CD4-positive, alpha-beta memory T cell (primary cell): ENCODE measurements at places on chromosomes 1 and 21. TPM values are rescaled to one million over a fixed set of nuclear protein-coding genes. Genes with fewer than 3 reads are reported as not detected.

Gene RNU1-1
- 3,010 TPM for total RNA-seq

Gene OLFML2B
- total RNA-seq: 0.36 TPM

Gene FOXO6
- total RNA-seq: not detected

Gene SLC2A5
- not detected for total RNA-seq

Gene SHE
- total RNA-seq: not detected

Gene DNAJC28
- total RNA-seq: 1.6 TPM

Gene FHAD1
- total RNA-seq: not detected

Gene BPNT1
- total RNA-seq: 11.4 TPM

Gene SYPL2
- total RNA-seq: not detected

Gene DNAH14
- not detected for total RNA-seq

Gene CFAP107
- not detected for total RNA-seq

GRCh38 chr1:21294266-21294989 lies 4.2 kb upstream of the ECE1 start:
- H3K27me3 ChIP-seq: no peaks in the 10 kb centered on the region
- H3K4me3 ChIP-seq: peak overlapping the region; percentile 79
- peak; percentile 99 for DNase-seq
- H3K36me3 ChIP-seq: no peaks in the 10 kb centered on the region

GRCh38 chr1:21670059-21670881 lies 1.1 kb upstream of the RAP1GAP start:
- no peaks in the 10 kb centered on the region for H3K36me3 ChIP-seq
- H3K27me3 ChIP-seq: peaks cover 9% of the 10 kb centered on the region
- no peak for DNase-seq
- no peak overlapping the region for H3K27ac ChIP-seq
- H3K4me1 ChIP-seq: peaks cover 15% of the 10 kb centered on the region
- peak overlapping the region; percentile 42 for H3K4me3 ChIP-seq

DNA sequence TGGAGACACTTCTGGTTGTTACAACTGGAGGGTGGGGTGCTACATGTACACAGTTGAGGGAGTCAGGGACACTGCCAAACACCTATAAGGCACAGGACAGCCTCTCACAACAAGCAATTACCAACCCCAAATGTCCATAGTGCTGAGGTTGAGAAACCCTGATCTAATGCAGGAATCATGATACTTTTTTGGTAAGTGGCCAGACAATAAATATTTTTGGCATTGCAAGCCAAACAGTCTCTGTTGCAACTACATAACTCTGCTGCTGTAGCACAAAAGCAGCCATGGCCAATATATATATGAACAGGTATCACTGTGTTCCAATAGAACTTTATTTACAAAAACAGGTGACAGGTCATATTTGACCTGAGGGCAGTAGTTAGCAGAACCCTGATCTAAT lies 177.5 kb downstream of the ASTN1 start:
- no peak overlapping the region for H3K27ac ChIP-seq
- no peaks in the 10 kb centered on the region for H3K36me3 ChIP-seq

DNA sequence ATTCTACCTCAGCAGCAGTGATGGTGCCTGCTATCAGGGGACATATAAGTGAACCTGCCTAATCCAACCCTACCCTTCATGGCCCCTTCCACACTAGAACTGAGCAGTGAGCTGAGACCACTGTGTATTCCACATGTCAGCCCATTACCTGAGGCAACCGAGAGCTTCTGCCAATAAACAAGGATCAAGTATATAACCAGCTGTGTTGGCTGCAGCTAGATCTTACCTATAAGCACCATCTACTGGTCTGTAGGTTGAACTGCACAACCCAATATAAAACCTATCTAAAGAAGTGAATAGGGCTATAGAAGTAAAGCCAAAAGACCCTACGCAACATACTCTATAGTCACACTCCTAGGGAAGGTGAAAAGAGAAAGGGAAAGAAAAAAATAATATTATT lies 376.9 kb downstream of the HHIPL2 start:
- DNase-seq: no peak
- no peak overlapping the region for H3K4me3 ChIP-seq
- no peak overlapping the region for H3K27ac ChIP-seq
- H3K27me3 ChIP-seq: no peaks in the 10 kb centered on the region
- no peaks in the 10 kb centered on the region for H3K4me1 ChIP-seq

DNA sequence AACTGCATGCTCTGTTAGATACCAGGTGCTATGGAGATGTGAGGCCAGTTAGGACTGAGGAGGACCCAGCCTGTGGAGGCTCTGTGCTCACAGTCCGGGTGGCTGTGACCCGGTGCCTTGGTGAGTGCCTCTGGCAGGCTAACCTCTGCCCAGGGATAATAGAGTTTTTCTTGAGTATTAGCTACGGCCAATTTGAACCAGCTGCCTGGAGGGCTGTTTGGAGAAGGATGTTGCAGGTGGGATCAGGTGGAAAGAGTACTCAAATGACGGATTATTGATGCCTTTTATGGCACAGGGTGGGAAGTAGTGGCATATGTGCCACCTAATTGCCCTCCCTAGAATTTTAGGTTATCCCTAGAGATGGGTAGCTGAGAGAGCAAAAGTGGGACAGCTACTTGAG lies 182.7 kb downstream of the GRIK3 start:
- H3K4me3 ChIP-seq: no peak overlapping the region
- H3K36me3 ChIP-seq: no peaks in the 10 kb centered on the region
- H3K27ac ChIP-seq: no peak overlapping the region
- H3K27me3 ChIP-seq: peaks cover 4% of the 10 kb centered on the region
- DNase-seq: no peak

DNA sequence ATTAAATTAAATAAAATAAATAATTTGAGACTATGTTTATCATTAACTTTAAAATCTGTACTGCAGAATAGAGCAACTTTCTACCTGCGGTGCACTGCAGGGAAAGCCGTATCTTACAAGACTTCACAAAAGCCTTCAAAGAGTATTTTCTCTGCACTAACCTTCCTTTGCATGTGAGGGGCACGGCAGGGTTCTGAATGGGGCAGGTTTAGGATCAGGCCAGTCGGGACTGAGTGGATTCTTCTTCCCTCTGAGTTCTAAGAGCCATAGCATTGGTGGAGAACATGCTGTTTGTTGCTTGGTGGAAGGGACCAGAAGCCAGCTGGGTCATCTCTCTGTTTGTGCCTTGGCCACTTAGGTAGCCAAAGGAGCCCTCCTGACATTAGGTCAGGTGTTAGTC lies 55.2 kb upstream of the LGALS8 start:
- H3K4me3 ChIP-seq: no peak overlapping the region
- peaks cover 22% of the 10 kb centered on the region for H3K4me1 ChIP-seq
- H3K27me3 ChIP-seq: no peaks in the 10 kb centered on the region
- no peak for DNase-seq
- H3K36me3 ChIP-seq: no peaks in the 10 kb centered on the region

DNA sequence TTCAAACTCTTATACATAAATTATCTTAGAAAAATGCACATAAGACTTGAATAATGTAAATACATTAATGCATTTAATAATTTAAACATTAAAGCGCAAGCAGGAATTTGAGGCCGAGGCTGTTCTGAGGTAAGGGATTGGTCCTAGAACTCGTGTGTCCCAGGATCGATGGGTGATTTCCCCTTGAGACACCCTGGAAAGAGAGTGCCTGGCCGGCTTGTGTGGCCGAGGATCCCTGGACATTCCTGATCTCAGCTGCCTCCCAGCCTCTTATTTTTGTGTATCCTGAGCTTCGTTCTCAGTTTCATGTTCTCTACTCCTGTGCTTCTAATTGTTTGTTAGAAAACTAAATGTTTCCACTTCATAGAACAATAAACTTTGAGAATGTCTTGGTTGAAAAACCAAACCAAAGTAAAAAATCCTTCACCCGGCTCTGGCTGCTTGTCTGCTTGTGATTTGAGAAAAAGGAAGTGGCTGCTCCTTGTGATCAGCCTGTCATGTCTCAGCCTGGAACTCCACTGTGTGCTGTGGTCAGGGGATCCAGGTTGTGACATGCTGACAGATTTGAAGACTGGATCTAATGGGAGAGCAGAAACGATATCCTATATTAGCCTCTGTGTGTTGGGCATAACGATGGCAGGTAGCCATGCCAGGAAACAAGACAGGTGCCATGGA lies 40.7 kb downstream of the PEX14 start:
- peaks cover 78% of the 10 kb centered on the region for H3K4me1 ChIP-seq
- no peak overlapping the region for H3K27ac ChIP-seq
- H3K27me3 ChIP-seq: no peaks in the 10 kb centered on the region
- H3K36me3 ChIP-seq: no peaks in the 10 kb centered on the region
- H3K4me3 ChIP-seq: no peak overlapping the region

- H3K4me1 ChIP-seq: no peaks in the 10 kb centered on the region
- H3K27me3 ChIP-seq: no peaks in the 10 kb centered on the region
- no peak overlapping the region for H3K27ac ChIP-seq
- no peak overlapping the region for H3K4me3 ChIP-seq
- DNase-seq: no peak
These were observed 17.9 kb upstream of the MIIP start for GRCh38 chr1:12001249-12001917.

DNA sequence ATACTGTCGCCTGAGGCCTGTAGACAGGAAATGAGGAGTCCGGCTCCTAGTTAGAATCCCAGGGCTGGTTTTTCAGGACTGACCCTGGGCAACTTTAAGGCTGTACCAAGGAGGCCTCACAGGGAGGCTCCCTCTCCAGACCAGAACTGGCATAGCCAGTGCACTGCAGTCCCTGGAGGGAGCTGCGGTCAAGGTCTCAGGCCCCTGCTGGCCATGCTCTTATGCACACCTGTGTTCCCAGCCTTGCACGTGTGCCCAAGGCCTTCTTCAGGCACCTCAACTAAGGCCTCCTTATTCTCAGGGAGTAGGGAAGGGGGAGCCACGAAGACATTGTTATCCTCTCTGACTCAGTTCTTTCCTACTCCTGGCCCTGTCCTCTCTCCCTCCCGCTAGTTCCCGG lies 22.0 kb upstream of the IFNAR1 start:
- no peak for DNase-seq
- H3K27ac ChIP-seq: no peak overlapping the region
- peaks cover 37% of the 10 kb centered on the region for H3K4me1 ChIP-seq
- H3K27me3 ChIP-seq: no peaks in the 10 kb centered on the region

DNA sequence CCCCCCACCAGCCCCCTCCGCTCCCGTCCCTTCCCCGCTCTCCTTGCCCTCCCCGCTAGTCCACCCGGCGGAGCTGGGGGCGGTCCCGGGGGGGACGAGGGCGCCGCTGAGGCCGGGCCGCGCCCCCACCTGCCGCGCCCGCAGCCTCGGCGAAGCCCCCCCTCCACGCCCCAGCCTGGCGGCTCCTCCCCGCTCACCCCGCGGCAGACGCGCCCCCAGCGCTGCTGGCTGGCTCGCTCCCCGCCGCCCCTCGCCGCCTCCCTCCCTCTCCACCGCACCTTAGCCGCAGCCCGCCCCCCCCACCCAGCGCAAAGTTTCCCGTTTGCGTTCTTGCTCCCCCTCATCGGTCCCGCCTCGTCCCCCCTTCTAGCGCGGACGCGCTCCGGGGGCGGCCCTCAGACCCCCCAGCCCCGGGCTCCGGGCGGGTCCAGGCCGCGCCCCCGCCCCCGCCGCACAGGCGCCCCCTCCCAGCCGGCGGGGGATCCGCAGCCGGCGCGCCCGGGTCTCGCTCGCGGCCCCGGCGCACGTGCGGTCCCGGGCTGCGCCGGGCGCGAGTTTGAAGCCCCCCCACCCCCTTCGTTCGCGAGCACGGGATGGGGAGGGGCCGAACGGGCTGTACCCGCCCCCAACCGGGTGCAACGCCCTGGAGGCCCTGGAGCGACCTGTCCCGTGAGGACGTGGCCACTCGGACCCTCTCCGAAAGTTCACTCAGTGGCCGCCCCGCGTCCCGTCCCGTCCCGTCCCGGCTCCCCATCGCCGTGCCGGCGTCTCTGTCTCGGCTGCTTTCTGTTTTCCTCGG lies 623 bp downstream of the PTPRF start:
- no peak for DNase-seq
- peaks cover 13% of the 10 kb centered on the region for H3K27me3 ChIP-seq
- peaks cover 21% of the 10 kb centered on the region for H3K4me1 ChIP-seq
- H3K36me3 ChIP-seq: no peaks in the 10 kb centered on the region
- peak overlapping the region; percentile 32 for H3K4me3 ChIP-seq

- no peak overlapping the region for H3K4me3 ChIP-seq
- H3K27ac ChIP-seq: no peak overlapping the region
- H3K36me3 ChIP-seq: peaks cover 4% of the 10 kb centered on the region
- no peak for DNase-seq
- H3K27me3 ChIP-seq: no peaks in the 10 kb centered on the region
- peaks cover 30% of the 10 kb centered on the region for H3K4me1 ChIP-seq
These were observed 22.3 kb downstream of the DHRS3 start for GRCh38 chr1:12595757-12596006.

- no peak overlapping the region for H3K27ac ChIP-seq
- peaks cover 7% of the 10 kb centered on the region for H3K4me1 ChIP-seq
- no peaks in the 10 kb centered on the region for H3K36me3 ChIP-seq
- peaks cover 9% of the 10 kb centered on the region for H3K27me3 ChIP-seq
- no peak overlapping the region for H3K4me3 ChIP-seq
These were observed 2.1 kb downstream of the PRELP start for GRCh38 chr1:203477748-203478147.

DNA sequence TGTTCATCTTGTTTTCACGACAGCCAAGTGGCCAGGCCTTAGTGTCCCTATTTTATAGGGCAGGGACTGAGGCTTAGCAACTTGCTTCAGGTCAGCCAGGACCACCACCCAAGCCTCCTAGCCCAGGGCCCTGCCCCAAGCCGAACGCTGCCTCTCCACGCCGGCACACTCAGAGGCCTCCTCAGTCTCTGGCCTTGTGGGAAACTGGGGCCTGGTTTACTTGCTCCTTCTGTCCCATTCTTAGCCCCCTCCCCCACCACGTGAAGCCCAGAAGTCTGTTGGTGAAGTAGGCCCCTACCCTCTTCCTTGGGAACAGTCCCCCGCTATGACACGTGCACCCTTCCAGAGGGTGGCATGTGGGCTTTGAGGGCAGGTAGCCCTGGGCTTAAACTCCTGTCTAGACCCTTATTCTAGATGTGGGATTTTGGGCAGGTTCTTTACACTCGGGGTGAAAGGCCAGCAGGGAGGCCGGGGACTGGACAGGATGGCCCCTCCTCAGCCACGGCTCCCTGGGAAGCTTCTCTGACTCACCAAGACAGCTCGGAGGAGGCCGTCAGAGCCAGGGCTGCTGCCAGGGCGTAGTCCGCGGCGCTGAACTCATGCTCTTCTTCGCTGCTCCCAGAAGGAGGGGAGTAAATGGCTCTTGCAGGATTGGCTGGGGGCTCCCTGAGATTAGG lies 4.3 kb downstream of the MYOM3 start:
- H3K27ac ChIP-seq: no peak overlapping the region
- DNase-seq: no peak
- H3K4me3 ChIP-seq: no peak overlapping the region
- H3K27me3 ChIP-seq: no peaks in the 10 kb centered on the region
- H3K36me3 ChIP-seq: no peaks in the 10 kb centered on the region

GRCh38 chr1:168466092-168466713 lies 77.6 kb downstream of the XCL2 start:
- peaks cover 57% of the 10 kb centered on the region for H3K4me1 ChIP-seq
- H3K27ac ChIP-seq: no peak overlapping the region
- DNase-seq: no peak
- no peaks in the 10 kb centered on the region for H3K27me3 ChIP-seq

GRCh38 chr1:206693029-206693428 lies 8.3 kb downstream of the MAPKAPK2 start:
- peaks cover 22% of the 10 kb centered on the region for H3K36me3 ChIP-seq
- no peak for DNase-seq
- H3K27ac ChIP-seq: no peak overlapping the region
- H3K27me3 ChIP-seq: no peaks in the 10 kb centered on the region
- H3K4me1 ChIP-seq: peaks cover 66% of the 10 kb centered on the region

- H3K27me3 ChIP-seq: no peaks in the 10 kb centered on the region
- H3K4me1 ChIP-seq: peaks cover 59% of the 10 kb centered on the region
These were observed 18.5 kb upstream of the RAB4A start for GRCh38 chr1:229252228-229252984.

- H3K4me3 ChIP-seq: no peak overlapping the region
- H3K27me3 ChIP-seq: no peaks in the 10 kb centered on the region
- no peak for DNase-seq
- no peak overlapping the region for H3K27ac ChIP-seq
These were observed 181.9 kb downstream of the ZSCAN20 start for GRCh38 chr1:33654267-33654834.
